ENCODE measurements at places on chromosomes 5 and 9. TPM values are rescaled to one million over a fixed set of nuclear protein-coding genes. Genes with fewer than 3 reads are reported as not detected.

GCNT4 gene
- 2.8 TPM for total RNA-seq

CDX1 gene
- not detected for total RNA-seq

ARID3C gene
- not detected for total RNA-seq

PPP3R2 gene
- total RNA-seq: not detected

PSAT1 gene
- total RNA-seq: 8.2 TPM

IFNA13 gene
- not detected for total RNA-seq

PCDHA1 gene
- total RNA-seq: not detected

SERINC5 gene
- total RNA-seq: 60.4 TPM

DNA sequence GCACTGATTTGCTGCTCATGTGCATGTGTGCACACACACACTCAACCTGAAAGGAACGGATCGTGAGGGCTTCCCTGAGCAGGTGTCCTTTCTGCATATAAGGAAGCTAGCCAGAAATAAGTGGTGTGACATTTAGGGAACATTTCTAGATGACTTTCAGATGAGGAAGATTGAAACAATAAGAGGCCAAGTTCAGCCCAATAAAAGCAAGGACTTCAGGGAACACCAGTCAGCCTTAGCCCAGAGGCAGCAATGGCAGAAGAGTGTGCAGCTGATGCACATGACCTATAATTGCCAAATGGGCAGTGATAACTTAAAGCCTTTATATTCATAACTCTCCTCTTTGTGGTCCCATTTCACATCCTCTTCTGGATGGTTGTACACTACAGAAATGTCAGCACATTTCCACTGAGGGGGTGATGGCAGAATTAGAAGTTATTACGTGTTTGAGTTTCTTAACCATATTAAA is 255.5 kb downstream of the TRIM32 start:
- no peak for DNase-seq

DNA sequence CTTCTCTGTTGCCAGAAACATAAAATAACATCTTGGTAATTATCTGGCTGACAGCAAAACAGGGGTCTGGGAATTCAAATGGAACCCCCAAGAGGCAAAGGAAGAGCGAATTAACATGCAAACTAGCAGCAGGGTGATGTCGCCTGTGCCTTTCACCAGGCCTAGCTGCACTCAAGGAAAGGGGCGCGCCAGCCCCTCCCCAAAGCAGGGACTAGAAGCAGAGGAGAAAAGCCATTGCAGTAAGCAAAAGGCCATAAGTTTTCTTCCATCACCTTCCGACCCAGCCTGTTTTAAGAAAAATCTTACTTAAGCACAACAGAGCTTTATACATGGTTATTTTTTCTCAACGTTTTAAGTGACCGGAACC is 539 bp downstream of the POC5 start:
- DNase-seq: no peak

GRCh38 chr9:36450110-36450732 is 50.2 kb upstream of the RNF38 start:
- DNase-seq: no peak

GRCh38 chr5:86175224-86175623 is 442.5 kb upstream of the COX7C start:
- no peak for DNase-seq

- DNase-seq: no peak
These were observed 177.1 kb upstream of the SEMA6A start for GRCh38 chr5:116751684-116752083.

DNA sequence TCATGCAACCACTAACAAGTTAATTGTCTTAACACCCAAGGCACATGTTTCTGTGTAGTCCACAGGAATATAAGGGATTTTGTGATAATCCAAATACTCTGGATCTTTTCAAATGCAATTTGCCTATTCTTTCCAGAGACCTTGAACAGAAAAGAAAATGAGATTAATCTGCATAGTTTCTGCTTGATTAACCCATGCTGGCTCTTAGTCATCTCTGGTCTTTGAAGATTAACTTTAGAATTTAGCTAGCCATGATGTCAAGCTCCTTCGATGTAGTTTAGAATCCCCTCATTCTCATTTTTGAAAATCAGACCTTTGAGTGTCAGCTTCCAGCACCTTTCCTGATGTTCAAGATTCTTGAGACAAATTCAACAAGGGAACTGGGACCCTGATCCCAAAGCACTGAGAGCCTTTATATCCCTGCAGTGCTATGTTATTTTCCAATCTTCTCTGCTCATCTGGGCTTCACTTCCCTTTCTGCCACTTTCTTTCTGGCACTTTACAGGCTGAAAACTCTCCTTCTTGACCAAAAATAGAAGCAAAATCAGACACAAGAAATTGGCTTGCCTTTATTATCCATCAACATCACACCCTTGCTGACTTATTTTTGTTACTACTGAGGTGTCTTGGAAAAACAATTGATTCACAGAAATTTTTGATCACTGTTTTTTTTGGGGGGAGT is 155.5 kb downstream of the PALM2AKAP2 start:
- no peak for DNase-seq

DNA sequence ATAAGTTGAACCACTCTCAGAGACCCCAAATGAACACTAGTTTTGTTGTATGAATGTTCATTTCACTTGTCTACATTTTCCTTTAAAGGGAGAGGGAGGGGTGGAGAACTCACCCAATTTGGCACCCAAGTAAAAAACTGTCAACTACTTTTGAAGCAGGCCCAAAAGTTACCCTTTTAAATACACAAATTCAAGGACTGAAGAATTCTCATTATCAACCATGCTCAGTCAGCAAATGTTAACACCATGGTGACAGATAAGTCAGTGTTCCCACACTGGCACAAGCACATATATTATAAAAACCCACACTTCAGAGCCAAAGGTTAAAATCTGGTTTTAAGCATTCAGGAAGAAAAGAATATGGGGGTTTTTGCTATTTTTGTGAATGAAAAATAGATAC is 31.6 kb downstream of the CSNK1A1 start:
- DNase-seq: no peak

- no peak for DNase-seq
These were observed 12.1 kb upstream of the DIPK1B start for GRCh38 chr9:136700304-136700703.

DNA sequence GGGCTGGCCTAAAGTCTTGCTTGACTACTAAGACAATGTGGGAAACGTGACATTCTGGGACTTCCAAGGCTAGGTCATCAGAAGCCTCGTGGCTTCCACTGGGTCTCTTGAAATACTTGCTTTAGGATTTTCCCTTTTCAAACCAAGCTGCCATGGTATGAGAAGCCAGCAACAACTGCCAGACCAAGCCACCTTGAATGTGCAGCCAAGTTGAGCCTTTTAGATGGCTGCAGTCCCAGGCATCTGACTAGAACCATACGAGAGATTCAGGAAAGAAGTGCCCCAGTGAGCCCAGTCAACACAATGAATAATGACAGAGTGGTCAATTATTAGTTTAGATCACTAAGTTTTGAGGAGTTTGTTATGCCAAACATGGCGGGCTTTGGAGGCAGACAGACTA is 143.3 kb downstream of the SLF1 start:
- DNase-seq: no peak

DNA sequence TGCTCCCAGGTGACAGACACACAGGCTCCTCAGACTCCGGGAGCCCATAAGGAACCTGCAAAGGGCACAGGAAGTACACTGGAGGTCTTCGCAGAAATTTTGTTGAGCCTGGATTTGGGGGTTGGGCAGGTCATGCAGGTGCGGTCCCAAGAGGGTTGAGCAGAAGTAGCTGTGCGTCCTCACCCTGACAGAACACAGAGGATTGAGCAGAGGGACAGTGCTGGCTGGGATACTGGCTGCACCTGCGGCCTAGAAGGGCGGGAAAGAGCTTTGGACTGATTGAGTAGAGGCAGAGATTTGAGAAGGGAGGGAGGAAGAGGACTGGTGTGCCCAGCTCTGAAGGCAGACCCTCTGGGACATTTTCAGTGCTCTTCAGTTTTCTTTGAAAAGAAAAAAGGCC is 65.4 kb downstream of the PTPDC1 start:
- DNase-seq: no peak

- no peak for DNase-seq
These were observed 52.6 kb upstream of the RUFY1 start for GRCh38 chr5:179497636-179498340.

DNA sequence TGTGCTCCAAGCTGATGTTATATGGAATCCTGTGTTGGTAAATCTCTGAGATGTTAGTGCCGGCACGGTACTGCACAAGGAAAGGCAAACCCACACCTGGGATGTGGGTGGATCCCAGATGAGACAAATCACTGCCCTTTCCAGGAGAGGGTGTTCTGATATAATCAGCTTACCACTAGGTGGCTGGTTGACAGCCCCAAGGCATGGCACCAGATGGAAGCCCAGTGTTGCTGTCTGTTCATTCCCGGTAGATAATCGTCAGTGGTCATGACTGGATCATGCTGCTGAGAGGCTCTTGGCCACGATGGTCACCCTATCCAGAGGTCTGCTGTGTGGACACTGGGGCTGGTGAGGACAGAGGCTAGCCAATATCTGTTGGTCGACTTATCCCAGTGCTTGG is 184.0 kb downstream of the CACNA1B start:
- DNase-seq: no peak

GRCh38 chr5:94690778-94691177 is 72.3 kb downstream of the SLF1 start:
- no peak for DNase-seq

GRCh38 chr9:123119566-123119965 is 86.1 kb downstream of the GPR21 start:
- no peak for DNase-seq

DNA sequence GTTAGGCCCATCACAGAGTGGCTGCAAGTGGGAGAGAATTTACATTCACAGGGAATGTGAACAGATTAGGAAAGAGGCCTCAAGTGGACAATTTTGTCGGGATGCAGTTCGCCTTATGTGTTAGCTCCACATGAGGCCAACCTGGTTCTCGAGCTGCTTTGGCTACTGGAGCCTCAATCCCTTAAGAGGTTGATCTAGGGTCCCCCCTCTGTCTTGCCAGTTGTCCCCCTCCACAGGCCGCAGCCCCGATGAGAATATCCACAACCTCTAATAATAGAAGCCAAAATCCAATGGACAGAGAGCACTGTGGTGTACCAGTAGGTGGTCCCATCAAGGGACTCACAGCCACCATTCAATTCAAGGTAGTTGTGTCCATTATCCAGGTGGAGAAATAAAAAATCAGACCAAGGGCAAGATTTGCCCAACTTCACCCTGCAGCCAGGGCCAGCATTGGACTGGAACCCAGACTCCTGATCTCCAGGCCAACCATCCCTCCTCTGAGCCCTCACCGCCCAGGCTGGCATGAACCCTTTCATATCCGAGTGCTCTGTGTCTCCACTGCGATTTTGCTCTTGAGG is 1.7 kb upstream of the COL15A1 start:
- no peak for DNase-seq

GRCh38 chr9:100368672-100369071 is 15.9 kb upstream of the TEX10 start:
- DNase-seq: no peak

GRCh38 chr9:34272101-34272541 is 56.9 kb downstream of the KIF24 start:
- DNase-seq: no peak
